ENCODE measurements at places on chromosomes 5 and 9. TPM values are rescaled to one million over a fixed set of nuclear protein-coding genes. Genes with fewer than 3 reads are reported as not detected.

The PCDHGB6 gene
- 0.61 TPM for total RNA-seq

The FGD3 gene
- total RNA-seq = 0.16 TPM

The IL3 gene
- total RNA-seq = not detected

The LOX gene
- total RNA-seq = 1.4 TPM

The SOHLH1 gene
- not detected for total RNA-seq

The NTNG2 gene
- not detected for total RNA-seq

The TAS2R1 gene
- total RNA-seq = not detected

The PCDHGA12 gene
- 1.6 TPM for total RNA-seq

The PTGES gene
- total RNA-seq = 6.2 TPM

The EFNA5 gene
- 5.3 TPM for total RNA-seq

The IGFBPL1 gene
- not detected for total RNA-seq

The CDH9 gene
- total RNA-seq = not detected

The FAM81B gene
- not detected for total RNA-seq

The CAMK2A gene
- 0.08 TPM for total RNA-seq

The MORN5 gene
- total RNA-seq = not detected

The CEL gene
- total RNA-seq = 0.08 TPM

The SPINK13 gene
- not detected for total RNA-seq

The ARL14EPL gene
- not detected for total RNA-seq

The SMIM3 gene
- total RNA-seq = 30.7 TPM

The POU5F2 gene
- total RNA-seq = 0.08 TPM

The HK3 gene
- not detected for total RNA-seq

The CTXN3 gene
- not detected for total RNA-seq

The NUDT12 gene
- total RNA-seq = 10.3 TPM

The ADRB2 gene
- 11.9 TPM for total RNA-seq

The LTC4S gene
- 0.23 TPM for total RNA-seq

The TEX48 gene
- total RNA-seq = not detected

The ELP1 gene
- 22.3 TPM for total RNA-seq

The ABO gene
- not detected for total RNA-seq

The SNCB gene
- total RNA-seq = 0.15 TPM

The PCDHA12 gene
- not detected for total RNA-seq

The SYK gene
- 3.4 TPM for total RNA-seq

The PRR7 gene
- 35.6 TPM for total RNA-seq
